ENCODE measurements at places on chromosomes 16 and 17.

GRCh38 chr17:56793531-56793930, 40.2 kb downstream of the C17orf67 start:
- DNase-seq = no peak

- DNase-seq = no peak
Measured at GRCh38 chr16:24966031-24966430, 49.1 kb downstream of the ARHGAP17 start.

DNA sequence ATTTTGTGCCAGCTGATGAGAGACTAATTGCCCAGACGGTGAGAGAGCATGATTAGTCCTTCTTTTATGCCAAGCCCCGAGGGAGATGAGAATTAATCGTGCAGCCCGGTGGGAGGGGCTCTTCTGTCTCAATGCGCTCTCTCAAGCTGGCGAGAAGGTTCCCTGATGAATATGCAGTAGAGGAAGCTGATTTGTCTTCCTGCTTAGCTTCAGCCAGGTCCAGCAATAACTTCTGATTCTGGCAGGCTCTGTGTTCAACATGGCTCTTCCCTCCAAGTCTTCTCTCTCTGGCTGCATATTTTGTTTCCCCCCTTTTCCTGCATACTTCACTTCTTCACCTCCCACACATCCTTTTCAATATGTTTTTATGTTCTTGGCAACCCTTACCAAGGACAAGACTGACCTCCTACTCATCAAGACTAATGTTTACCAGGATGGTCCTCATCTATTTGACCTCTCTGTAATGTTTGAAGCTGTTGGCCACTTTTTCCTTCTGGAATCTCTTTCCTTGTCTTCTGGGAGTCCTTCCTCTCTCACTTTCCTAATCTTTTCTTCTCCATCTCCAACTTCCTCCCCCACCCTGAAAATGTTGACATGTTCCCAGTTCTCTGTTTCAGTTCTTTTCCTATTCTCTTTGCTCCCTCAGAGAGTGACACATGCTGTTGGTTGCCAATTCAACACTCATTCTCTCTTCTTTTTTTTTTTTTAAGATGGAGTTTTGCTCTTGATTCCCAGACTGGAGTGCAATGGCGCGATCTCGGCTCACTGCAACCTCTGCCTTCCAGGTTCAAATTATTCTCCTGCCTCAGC, 33.1 kb downstream of the ARL4D start:
- DNase-seq = no peak

- peak; percentile 93 for DNase-seq
Measured at GRCh38 chr17:41710472-41711090, 1.6 kb upstream of the GAST start.

DNA sequence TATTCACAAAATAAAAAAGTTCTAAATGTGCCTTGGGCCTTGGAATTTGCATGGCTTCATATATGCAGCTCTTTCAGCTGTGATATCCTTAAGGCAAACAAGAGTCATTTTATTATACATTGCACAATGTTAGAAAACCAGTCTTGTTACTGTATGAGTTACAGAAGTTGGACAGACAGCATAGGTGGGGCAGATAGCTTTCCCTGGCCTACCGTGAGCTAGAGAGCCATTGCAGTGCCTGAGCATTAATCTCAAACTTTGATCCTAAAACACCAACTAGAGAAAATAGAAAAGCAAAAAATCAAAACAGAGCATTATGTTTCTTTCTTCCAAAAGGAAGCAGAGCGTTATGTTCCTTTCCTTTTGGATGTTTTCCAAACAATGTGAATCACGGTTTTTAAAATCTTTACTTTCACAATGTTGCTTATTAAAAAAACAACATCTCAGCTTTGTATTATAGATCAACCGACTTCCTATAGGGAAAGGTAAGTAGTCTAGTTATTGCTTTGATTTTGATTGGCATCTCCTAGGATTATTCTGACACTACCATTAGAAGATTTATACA, 32.2 kb downstream of the ARHGAP44 start:
- DNase-seq = no peak

DNA sequence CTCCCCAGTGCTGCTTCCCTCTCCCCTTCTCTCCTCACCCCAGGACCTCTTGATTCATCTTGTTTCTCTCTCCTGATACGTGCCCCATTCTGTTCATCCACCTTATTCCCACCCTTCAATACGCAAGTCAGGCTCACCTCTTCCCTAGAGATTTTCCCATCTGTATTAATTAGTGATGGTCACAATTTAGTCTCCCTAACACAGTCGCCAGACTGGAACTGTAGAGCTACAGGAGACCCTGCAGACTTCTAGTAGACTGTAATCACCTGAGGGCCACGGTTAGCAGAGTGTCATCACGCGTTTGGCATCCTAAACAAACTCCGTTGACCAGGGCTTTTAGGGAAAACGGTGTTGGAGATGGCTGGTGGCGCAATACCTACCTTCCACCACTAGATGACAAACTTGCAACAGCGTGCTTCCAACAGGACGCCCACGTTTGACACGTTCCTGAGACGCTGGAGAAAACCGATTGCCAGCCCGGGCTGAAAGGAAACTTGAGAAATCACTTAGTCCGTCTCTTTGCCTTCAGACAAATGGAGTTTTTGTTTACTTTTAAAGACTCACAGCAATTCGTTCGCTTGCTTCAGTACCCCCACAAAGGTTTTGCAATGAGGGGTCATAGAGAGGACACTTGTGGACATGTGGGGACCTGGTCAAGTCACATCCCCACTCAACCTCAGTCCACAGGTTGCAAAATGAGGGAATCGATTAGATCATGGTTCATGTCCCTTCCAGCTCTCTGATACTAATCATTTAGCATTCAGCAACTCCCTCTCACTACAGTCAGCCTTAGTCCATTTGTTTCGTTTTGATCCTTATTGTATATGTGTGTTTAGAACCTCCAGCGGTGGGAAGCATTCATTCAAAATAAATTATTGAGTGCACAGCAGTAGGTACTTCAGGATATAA, 20.6 kb downstream of the MYL4 start:
- DNase-seq = peak; percentile 93

DNA sequence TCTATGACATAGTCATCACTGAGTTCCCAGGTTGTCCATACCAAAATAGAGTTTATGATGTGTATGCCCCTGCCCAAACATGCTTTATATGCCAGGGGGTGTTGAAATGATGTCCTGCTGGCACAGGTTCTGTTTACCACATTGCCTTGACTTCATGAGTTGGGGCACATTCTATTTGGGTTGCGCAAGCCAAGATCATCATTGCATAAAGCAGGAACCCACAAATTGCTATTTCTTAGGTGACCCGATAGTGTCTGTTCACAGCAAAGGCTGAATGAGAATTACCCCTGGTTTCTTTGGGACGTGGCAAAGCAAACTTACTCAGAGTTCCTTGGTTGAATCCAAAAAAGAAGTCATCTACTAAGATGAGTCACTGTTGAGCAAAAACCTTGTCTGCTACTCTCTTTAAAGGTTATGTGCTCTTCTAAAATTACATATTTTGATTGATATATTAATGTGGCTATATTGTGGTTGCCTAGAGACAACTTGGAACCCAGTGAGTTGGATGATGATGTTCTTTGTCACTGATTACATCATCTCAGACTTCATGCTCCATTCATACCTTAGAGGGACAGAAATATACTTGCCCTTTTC, 912.6 kb upstream of the SOX9 start:
- DNase-seq = no peak

- DNase-seq = no peak
Measured at GRCh38 chr16:49534901-49535610, 161.5 kb downstream of the C16orf78 start.

- DNase-seq = no peak
Measured at GRCh38 chr17:40293363-40293762, 5.7 kb downstream of the CDC6 start.

- no peak for DNase-seq
Measured at GRCh38 chr17:43328650-43329049, 70.1 kb upstream of the ARL4D start.

GRCh38 chr17:58822148-58823050, 66.7 kb downstream of the PPM1E start:
- peak; percentile 54 for DNase-seq

- DNase-seq = peak; percentile 3
Measured at GRCh38 chr17:81030741-81031565, 4.0 kb upstream of the BAIAP2 start.

- DNase-seq = no peak
Measured at GRCh38 chr17:68694791-68695485, 93.8 kb upstream of the FAM20A start.

DNA sequence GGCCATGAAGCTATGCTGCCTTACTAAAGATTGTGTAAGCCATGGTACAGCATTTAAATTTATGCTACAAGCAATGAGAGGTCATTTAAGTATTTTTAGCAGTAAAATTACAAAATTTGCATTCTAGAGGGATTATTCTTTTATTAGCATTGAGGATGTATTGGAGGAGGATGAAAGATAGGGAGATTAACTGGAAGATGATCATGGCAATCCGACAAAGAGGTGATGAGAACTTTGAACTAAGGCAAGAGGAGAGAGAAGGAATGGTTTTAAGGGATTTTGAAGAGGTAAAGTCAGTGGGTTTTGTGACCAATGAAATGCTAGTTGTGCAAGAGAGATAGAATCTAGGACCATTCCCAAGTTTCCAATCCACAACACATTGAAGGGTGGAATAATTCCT, 129.9 kb downstream of the SNX11 start:
- DNase-seq = no peak

- DNase-seq = no peak
Measured at GRCh38 chr17:6108987-6109386, 38.8 kb downstream of the WSCD1 start.

GRCh38 chr17:4738136-4739121, 1.2 kb upstream of the ZMYND15 start:
- no peak for DNase-seq

- DNase-seq = no peak
Measured at GRCh38 chr17:3032258-3033247, 30.9 kb downstream of the OR1D5 start.

DNA sequence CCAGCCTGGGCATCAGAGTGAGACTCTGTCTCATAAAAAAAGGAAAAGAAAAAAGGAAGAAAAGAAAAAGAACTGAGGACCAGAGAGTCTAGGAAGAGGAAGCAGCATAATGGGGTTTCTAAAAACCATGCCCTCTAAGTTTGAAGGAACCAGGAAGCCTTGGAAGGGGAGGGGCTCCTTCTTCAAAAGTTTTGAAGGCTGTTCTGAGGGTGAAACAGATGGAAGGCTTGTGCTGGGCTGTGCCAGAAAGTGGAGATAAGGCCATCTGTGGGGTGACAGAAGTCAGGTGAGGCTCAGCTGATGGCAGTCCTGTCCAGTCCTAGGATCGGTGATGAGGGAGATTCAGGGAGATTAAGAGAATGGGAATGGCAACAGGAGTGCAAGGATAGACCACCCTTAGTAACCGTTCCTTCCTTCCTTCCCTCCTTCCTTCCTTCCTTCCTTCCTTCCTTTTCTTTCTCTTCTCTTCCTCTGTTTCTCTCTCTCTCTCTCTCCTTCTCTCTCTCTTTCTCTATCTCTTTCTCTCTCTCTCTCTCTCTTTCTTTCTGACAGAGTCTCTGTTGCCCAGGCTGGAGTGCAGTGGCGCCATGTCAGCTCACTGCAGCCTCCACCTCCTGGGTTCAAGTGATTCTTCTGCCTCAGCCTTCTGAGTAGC, 182.6 kb downstream of the NTN1 start:
- no peak for DNase-seq

DNA sequence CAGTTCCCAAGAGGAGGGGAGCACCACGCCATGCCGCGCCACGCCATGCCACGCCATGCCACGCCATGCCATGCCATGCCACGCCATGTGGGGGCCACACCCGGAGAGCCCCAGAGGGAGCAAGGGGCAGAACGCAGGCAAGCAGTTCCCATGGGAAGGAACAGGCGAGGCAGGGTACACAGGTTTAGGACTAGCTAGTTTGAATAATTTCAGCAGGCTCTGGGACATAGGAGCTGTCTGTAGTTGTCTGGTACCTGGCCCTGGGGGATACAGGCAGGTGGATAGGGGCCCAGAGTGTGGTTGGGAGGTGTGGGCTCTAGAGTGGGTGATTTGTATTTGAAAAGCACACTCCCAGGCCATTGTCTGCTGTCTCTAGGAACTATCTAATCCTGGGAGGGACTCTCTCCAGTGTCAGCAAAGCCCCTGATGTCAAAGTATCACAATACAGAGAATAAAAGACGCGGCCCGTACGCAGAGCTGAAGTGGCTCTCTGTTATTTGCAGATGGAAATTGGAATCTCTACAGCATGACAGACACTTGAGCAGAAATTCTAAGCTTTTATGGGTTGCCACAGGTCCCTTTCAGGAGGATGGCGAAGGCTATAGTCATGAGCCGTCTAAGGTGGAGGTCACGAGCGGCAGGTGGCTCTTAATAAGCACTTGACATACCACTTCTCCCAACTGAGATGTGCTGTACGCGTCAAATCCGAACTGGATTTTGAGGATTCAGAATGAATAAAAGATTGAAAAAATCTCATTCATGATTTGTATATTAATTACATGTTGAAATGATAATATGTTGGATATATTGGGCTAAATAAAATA, 220.8 kb upstream of the TNRC6C start:
- no peak for DNase-seq

DNA sequence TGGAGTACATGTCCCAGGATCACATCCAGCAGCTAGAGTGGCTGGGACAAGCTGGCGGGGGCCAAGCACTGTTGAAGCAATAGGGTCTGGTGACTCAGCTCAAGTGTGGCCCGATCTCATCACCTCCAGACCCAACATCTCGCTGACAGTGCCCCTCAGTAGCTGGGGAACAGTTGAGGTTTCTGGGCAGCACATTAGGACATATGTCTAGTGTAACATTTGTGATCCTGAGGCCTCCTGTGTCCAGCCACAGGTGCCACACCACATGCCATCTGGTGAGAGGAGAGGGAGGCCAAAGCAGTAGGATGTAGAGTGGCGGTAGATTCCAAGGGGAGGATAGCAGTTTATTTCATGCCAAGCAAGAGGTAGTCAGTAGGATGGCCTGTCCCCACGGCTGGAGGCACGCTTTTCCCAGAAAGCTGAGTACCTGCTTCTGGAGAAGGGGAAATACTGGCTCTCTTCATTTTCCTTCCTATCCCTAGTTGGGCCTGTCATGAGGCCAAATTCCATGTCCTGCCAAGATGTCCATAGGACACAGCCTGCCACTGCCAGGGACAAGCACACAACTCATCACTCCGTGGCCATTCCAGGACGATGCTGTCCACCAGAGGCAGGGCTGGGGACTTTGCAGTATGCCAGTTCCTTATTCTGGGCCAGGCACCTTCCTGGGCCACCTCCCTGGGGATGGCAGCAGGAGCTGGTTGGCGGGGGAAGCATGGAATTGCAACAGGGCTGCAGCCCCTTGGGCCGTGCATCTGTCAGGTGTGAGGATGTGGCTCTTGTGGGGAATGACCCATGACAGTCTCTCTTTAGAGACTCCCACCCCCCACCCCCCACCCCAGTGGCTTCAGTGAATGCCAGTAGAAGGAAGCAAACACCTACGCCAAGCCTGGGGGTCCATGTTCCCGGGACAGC, 24.0 kb downstream of the GGA3 start:
- no peak for DNase-seq

DNA sequence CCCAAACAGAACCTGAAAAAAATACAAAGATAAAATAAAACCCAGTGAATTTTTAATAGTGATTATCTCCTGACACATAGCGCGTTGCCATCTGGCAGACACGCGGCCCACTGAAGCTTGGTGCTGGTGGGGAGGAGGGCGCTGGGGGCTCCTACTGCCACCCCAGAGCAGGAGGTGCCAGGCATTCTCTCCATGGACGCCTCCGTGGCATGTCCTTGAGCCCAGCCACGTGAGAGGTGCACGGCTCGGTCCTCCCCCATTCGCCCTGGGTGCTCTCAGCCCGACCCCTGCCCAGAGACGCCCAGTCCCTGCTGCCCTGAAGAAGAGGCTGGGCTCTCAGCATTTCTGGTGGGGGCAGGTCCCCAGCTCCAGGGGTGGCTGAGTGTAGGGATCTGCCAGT, 142.2 kb upstream of the GSE1 start:
- no peak for DNase-seq

Data from Ammon's horn (tissue), 1 donor.